Activated CD4-positive, CD25-positive, alpha-beta regulatory T cell (primary cell): ENCODE measurements at places on chromosomes 7 and 10.

- DNase-seq, result no peak
Measured at GRCh38 chr10:127612-128432, 7.4 kb upstream of the ZMYND11 start.

DNA sequence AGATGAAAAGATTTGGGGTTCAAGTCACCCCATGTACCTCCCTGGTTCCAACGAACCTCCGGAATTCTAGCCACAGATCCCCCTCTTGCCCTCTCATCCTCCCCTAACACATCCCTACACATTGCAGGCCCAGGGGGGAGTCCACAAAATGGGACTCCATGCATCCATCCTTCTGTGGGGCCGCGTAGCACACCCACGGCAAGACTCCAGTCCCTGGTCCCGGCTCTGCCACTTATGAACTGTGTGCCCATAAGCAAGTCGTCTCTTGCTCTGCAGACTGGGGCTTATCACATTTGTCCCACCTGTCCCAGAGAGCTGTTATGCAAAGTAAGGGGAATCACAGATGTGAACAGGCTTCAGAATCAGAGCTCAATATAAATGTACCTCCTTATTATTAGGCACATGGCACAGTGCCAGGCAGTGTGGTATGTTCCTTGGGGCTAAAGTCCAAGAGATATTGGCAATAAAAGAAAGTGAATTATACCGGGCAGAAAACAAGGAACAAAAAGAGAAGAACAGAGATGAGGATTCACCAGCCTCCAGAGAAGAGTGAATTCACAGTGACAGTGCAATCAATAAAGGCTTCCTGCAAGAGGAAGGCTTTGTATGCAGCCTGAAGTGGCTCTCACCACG, 73.9 kb downstream of the KCNMA1 start:
- no peak for DNase-seq

DNA sequence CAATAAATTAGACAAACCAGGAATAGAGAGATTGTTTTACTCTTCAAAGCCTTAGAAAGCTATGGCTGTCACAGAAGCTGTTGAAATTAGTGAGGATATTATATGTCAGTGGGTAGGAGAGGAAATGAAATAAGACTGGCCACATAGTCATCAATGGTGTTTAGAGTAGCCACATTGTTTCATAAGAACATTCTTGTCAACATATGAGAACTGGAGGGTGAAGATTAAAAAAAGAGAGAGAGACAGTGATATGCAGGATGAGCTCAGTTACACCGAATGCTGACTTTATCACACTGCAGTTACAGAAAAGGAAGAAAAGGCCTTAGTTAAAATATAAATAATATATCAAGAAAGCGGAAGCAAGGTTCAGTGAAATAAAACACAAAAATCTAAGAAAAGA, 412.0 kb downstream of the CNTNAP2 start:
- no peak for DNase-seq

- DNase-seq, result no peak
Measured at GRCh38 chr10:48818081-48818480, 121.6 kb downstream of the LRRC18 start.

- no peak for DNase-seq
Measured at GRCh38 chr7:91325726-91326125, 61.5 kb downstream of the FZD1 start.

DNA sequence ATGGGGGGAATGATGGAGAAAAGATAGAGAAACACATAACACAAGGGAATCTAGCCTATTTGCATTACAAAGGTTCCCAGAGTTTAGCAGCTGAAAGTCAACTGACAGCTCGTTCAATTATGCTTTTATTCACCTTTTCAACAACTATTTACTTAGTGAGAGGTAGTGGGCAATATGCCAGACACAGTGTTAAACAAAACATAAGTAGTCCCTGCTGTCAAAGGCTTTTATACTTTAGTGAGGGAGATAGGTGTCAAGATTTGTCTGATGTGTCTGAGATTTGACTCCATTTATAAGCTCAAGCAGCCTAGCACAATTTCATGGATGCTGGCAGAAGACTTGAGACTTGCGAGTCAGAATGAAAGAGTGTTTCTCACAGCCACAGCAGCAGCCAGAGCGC, 549.0 kb upstream of the VSTM2A start:
- DNase-seq, result no peak

GRCh38 chr10:64070241-64070640, 549.0 kb downstream of the REEP3 start:
- no peak for DNase-seq
